ENCODE measurements at places on chromosomes 16 and 17. TPM values are rescaled to one million over a fixed set of nuclear protein-coding genes. Genes with fewer than 3 reads are reported as not detected.

Gene CCL13
- total RNA-seq: not detected

Gene PHKB
- 61.2 TPM for total RNA-seq

Gene OR4D1
- not detected for total RNA-seq

Gene TEX19
- 0.23 TPM for total RNA-seq

Gene NPTX1
- total RNA-seq: 1.6 TPM

Gene CSF3
- total RNA-seq: not detected

GRCh38 chr17:16123531-16123930 lies 91.8 kb downstream of the NCOR1 start:
- DNase-seq: no peak

DNA sequence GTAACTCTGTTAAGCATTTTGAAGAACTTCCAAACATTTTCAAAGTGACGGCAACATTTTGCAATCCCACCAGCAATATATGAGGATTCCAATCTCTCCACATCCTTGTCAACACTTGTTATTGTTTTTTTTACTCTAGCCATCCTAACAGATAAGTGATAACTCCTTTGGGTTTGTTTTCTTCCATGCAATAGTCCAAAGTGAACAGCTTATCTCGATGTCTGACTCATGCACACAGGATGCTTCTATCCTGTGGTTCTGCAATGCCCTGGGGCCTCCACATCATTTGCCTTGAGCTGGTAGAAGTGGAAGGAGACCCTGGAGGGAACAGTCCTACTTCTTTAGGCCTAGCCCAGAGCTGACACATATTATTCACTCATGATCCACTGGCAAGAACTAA lies 13.0 kb downstream of the TLE7 start:
- no peak for DNase-seq

DNA sequence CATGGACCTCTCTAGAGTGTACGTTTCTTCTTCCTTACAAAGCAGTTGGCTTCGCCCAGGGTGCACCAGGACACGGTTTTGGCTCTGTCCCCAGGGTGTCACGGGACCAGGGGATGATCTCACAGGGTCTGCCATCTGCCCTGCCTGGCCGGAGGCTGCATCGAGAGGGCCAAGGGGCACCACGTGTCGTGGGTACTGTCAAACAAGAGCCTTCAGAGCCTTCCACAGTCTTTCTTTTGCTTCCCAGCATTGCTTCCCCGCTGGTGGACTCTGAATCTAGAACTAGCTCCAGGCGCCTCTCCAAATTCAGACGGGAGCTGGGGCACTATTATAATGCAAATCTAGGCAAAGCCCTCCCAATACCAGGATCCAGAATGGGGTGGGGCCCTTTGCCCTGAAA lies 47.9 kb downstream of the MAPT start:
- DNase-seq: no peak

DNA sequence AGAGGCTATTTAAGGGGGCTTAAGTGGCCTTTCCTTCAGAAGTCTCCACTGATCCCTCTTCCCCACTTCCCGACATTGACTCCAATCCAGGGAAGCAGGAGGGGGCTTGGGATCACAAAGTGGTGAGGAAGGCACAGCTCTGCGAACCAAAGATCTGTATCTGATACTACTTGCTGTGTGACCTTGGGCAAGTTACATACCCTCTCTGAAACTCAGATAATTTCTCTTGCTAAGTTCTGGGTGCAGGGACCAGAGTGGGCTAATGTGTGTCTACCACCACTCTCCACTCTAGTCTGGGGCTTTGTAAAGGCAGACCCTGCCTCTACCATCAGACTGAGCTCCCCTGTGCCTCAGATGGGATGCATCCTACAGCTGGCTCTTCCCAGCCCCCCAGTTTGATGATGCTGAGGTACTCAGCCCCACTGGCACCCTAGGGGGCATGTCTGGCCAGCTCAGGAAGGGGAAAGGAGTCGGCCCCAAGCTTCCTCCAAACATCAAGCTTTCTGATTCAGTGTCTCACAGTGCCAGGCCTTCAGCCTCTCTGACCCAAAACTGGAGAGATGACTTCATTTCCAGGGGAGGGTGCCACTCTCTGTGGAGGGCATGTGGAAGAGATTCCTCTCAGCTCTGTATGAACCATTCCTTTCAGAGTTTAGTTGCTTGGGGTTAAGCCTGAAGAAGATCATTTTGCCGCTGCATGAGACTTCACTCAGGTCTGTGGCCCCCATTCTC lies 10.9 kb downstream of the DLX4 start:
- DNase-seq: no peak

- no peak for DNase-seq
Observed at GRCh38 chr16:70370924-70371323, 24.2 kb downstream of the DDX19A start.

GRCh38 chr16:46854846-46855245 lies 23.9 kb upstream of the C16orf87 start:
- no peak for DNase-seq

DNA sequence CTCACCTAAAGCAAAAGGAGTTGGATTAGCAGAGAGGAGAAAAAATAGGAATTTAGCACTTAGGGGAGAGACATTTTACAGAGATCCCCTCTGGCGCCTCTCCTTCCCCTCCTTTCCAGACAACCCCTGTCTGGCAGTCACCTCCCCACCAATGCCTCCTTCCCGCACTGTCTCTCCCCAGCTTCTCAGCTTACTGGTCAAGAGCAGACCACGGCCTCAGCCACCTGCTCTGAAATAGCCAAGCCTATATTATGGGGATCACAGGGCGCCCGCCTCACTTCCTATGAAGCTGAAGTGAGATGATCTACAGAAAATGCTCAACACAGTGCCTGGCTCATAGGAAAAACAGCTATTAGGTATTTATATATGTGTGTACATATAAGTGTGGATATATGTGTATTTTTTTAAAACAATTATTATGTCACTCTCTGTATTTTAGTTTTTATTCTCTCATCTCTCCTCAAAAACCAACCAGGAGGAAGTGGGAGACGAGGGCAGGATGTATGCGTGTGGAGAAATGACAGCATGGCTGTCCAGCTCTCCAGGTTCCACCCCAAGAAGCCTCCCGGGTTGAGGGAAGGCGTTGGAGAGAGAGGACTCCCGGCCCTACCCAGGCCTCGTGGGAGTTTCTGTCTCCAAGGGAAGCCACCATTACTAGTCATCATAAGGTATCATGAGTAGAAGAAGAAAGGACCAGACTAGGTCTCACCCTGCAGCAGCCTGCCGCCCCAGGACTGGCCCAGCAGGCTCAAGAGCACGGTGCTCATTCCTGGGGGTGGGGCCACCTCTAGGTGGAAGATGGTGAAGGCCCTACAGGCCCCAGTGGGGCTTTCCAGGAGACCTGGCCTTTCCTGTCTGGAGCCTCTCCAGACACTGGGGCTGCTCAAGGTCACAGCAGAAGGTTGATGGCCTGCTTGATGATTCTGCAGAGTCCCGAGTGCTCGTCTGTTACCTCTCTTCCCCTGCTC lies 27.2 kb downstream of the MAP3K14 start:
- no peak for DNase-seq

GRCh38 chr16:12027558-12028287 lies 51.2 kb downstream of the SNX29 start:
- DNase-seq: no peak

GRCh38 chr17:82449883-82450356 lies 632 bp downstream of the CYBC1 start:
- no peak for DNase-seq

- no peak for DNase-seq
Observed at GRCh38 chr17:82089723-82090548, 8.1 kb downstream of the FASN start.

DNA sequence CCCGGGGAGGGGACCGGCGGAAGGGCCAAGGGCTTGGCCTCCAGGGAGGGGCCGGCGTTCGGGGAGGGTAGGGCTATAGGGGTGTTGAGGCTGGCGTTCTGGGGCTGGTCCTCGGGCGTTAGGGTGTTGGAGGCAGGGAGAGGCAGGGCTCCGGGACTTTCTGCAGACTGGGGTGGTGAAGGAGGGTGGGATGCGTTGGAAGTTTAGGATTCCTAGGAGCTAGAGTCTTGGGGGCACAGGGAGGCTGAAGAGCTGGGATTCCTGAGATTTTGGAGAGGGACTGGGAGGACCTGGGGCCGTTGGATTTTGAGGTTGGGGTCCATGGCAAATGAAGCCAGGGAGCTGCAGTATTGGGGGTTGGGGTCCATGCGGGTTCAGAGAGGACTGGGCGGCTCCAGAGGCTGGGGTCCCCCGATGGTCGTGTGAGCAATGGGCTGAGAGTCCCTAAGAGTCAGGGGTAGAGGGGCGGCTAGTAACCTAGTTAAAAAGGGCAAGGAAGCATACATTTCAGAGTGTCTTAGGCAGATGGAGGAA lies 740 bp downstream of the NFATC2IP start:
- DNase-seq: no peak
